ENCODE measurements at places on chromosomes 3 and 15. TPM values are rescaled to one million over a fixed set of nuclear protein-coding genes. Genes with fewer than 3 reads are reported as not detected.

- H3K4me1 ChIP-seq, result no peaks in the 10 kb centered on the region
- no peak overlapping the region for H3K27ac ChIP-seq
- no peaks in the 10 kb centered on the region for H3K27me3 ChIP-seq
- H3K4me3 ChIP-seq, result no peak overlapping the region
- DNase-seq, result no peak
Observed at GRCh38 chr3:73784686-73785392, 160.1 kb upstream of the PDZRN3 start.

DNA sequence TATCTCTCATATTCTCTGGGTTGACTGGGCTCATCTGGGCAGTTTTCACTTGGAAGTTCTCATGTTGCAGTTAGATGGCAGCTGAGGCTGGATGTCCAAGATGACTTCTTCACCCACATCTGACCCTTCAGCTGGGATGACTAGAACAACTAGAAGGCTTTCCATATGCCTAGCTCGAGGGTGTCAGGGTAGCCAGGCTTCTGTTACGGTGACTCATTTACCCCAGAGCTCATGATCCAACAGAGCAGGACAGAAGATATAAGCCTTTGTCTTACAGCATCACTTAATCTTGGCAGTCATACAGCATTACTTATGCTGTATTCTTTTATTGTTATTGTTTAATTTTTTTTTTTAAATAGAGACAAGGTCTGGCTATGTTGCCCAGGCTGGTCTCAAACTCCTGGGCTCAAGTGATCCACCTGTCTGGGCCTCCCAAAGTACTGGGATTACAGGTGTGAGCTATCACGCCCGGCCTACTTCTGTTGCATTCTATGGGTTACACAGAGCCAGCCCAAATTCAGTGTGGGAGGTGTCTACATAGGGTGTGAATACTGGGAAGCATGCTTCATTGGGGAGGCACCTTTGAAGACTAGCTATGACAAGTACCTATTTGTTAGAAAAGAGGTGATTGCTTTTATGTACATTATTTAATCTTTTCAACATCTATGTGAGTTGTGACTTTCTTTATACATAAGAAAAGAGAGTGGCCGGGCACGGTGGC is 10.7 kb downstream of the HMCES start:
- H3K4me3 ChIP-seq, result no peak overlapping the region
- H3K27ac ChIP-seq, result no peak overlapping the region
- no peaks in the 10 kb centered on the region for H3K4me1 ChIP-seq
- no peak for DNase-seq
- H3K36me3 ChIP-seq, result peaks cover 17% of the 10 kb centered on the region
- no peaks in the 10 kb centered on the region for H3K27me3 ChIP-seq

CATSPER2 gene
- 2.1 TPM for total RNA-seq

DNA sequence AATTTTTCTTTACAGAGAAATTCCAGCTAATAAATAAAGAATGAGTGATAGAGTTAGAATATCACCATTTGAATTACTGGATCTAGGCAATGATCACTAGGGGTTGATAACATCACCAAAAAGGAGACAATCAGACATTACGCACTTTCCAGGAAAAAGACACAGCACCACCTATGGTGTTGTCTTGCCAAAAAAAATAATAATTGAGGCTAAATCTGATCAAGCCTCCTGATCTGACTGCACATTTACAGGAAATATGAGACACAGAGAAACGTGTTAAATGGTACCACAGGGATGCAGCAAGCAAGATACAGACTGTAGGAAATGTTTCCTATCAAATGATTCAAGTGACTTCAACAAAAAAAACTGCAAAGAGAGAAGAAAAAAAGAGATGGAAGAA is 92.8 kb downstream of the EOMES start:
- H3K27ac ChIP-seq, result no peak overlapping the region
- H3K4me3 ChIP-seq, result no peak overlapping the region
- H3K4me1 ChIP-seq, result peaks cover 17% of the 10 kb centered on the region
- peaks cover 13% of the 10 kb centered on the region for H3K36me3 ChIP-seq
- no peaks in the 10 kb centered on the region for H3K27me3 ChIP-seq
- no peak for DNase-seq

GRCh38 chr3:52136513-52136912 is 17.7 kb downstream of the POC1A start:
- H3K4me3 ChIP-seq, result no peak overlapping the region
- H3K4me1 ChIP-seq, result no peaks in the 10 kb centered on the region
- H3K36me3 ChIP-seq, result peaks cover 18% of the 10 kb centered on the region
- no peak for DNase-seq

DNA sequence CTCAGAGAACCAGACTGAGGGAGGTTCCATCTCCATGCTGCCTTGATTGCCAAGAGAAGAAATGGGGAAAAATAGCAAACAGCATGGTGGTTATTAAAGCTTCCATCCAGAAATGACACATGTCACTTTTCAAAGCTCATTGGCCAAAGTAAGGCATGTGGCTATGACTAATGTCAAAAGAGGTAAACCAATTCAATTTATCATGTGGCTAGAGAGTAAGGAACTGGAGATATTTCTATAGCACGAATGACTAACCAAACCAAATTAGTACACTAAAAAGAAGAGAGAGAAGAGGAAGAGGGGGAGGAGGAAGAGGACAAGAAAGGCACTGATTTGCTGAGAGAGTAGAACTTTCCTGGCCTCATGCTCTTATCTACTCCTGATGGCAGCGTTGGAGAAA is 115.2 kb upstream of the SLC6A11 start:
- DNase-seq, result no peak
- H3K27me3 ChIP-seq, result peaks cover 100% of the 10 kb centered on the region

GRCh38 chr3:127387119-127387518 is 99.3 kb upstream of the PRR20G start:
- peaks cover 100% of the 10 kb centered on the region for H3K27me3 ChIP-seq
- DNase-seq, result no peak
- H3K36me3 ChIP-seq, result no peaks in the 10 kb centered on the region
- H3K27ac ChIP-seq, result no peak overlapping the region
- peaks cover 8% of the 10 kb centered on the region for H3K4me1 ChIP-seq
- H3K4me3 ChIP-seq, result no peak overlapping the region

GRCh38 chr3:187821616-187822317 is 76.5 kb upstream of the BCL6 start:
- H3K27ac ChIP-seq, result no peak overlapping the region
- no peaks in the 10 kb centered on the region for H3K27me3 ChIP-seq
- no peaks in the 10 kb centered on the region for H3K4me1 ChIP-seq
- DNase-seq, result no peak

CYP1A2 gene
- not detected for total RNA-seq

- H3K4me1 ChIP-seq, result no peaks in the 10 kb centered on the region
- H3K36me3 ChIP-seq, result no peaks in the 10 kb centered on the region
- H3K27me3 ChIP-seq, result peaks cover 13% of the 10 kb centered on the region
- no peak overlapping the region for H3K27ac ChIP-seq
Observed at GRCh38 chr15:78396976-78397375, 41.0 kb upstream of the IREB2 start.

DNA sequence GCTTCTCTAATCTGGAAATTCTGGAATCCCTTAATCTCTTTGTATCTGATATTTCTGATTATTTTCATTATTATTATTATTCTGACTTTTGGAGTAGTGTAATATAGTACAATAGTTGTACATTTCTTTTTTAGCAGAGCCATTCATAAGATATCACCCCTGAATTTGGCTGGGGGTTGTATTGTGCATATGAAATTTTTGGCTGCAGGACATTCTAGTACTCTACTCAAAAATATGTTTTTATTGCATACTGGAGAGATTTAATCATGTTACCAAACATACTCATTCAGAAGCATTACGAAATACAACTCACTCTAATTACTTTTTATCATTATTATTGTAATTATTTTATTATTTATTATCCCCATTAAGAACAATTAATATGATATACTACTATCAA is 589.7 kb upstream of the KCNMB2 start:
- no peaks in the 10 kb centered on the region for H3K36me3 ChIP-seq
- no peak overlapping the region for H3K4me3 ChIP-seq
- H3K27me3 ChIP-seq, result no peaks in the 10 kb centered on the region
- H3K4me1 ChIP-seq, result no peaks in the 10 kb centered on the region

GRCh38 chr3:60055765-60056164 is 1005.9 kb upstream of the CFAP20DC start:
- no peaks in the 10 kb centered on the region for H3K27me3 ChIP-seq
- DNase-seq, result no peak
- no peak overlapping the region for H3K4me3 ChIP-seq
- H3K27ac ChIP-seq, result no peak overlapping the region
- no peaks in the 10 kb centered on the region for H3K36me3 ChIP-seq

GRCh38 chr3:67357610-67358458 is 296.6 kb downstream of the SUCLG2 start:
- H3K36me3 ChIP-seq, result no peaks in the 10 kb centered on the region
- peaks cover 33% of the 10 kb centered on the region for H3K4me1 ChIP-seq
- DNase-seq, result peak; percentile 40
- no peaks in the 10 kb centered on the region for H3K27me3 ChIP-seq
- no peak overlapping the region for H3K4me3 ChIP-seq

GRCh38 chr3:64992530-64993285 is 304.9 kb upstream of the ADAMTS9 start:
- H3K4me1 ChIP-seq, result peaks cover 19% of the 10 kb centered on the region
- H3K36me3 ChIP-seq, result no peaks in the 10 kb centered on the region
- H3K27ac ChIP-seq, result no peak overlapping the region
- no peak overlapping the region for H3K4me3 ChIP-seq
- no peak for DNase-seq

DNA sequence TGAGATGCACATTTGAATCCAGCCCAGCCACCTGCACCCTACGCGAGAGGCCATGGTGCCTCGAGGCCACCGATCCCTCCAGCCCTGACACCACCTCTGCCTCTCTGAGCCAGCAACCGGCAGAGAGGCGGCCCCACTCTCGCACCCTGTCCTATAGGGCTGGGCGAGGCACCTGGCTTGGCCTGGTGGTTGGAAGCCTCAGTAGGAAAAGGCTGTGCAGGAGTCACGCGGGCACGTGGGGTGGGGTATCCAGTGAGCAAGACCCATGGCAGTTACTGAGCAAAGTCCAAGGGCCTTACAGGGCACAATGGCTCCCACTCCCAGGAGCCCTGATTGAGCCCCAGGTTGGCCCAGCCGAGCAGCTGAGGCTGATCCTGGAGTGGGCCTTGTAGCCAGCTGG is 12.4 kb upstream of the DUSP7 start:
- H3K36me3 ChIP-seq, result peaks cover 10% of the 10 kb centered on the region
- peak overlapping the region; percentile 32 for H3K27ac ChIP-seq
- H3K4me3 ChIP-seq, result no peak overlapping the region
- DNase-seq, result no peak
- H3K4me1 ChIP-seq, result peaks cover 3% of the 10 kb centered on the region

TMIE gene
- total RNA-seq, result 0.26 TPM

DAZL gene
- not detected for total RNA-seq

SLC22A13 gene
- total RNA-seq, result 3.5 TPM

PLA2G4E gene
- total RNA-seq, result 0.09 TPM

- no peaks in the 10 kb centered on the region for H3K4me1 ChIP-seq
- no peak overlapping the region for H3K4me3 ChIP-seq
- no peak overlapping the region for H3K27ac ChIP-seq
- no peaks in the 10 kb centered on the region for H3K27me3 ChIP-seq
- DNase-seq, result no peak
- no peaks in the 10 kb centered on the region for H3K36me3 ChIP-seq
Observed at GRCh38 chr3:107881509-107881908, 209.3 kb downstream of the CD47 start.

DNA sequence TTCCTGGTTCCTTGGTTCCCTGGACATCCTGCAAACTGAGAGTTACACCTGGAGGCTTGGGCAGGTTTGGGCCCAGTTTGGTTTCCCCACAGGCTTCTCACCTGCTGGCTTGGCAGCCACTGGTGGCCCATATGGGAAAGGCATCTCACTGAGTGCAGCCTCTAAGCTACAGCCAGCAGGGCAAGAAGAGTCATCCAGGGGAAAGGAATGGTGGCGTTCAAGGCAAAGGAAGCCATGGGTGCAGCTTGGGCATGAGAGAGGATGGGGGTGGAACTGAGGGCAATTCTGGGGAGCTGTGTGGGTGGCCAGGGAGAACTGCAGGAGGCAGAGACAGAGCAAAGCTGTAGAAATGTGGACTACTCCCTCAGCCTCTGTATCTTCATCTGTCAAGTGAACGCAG is 106.4 kb downstream of the EPHB1 start:
- DNase-seq, result no peak
- no peak overlapping the region for H3K4me3 ChIP-seq
- H3K27ac ChIP-seq, result no peak overlapping the region
- no peaks in the 10 kb centered on the region for H3K36me3 ChIP-seq
- no peaks in the 10 kb centered on the region for H3K4me1 ChIP-seq

GRCh38 chr3:78919021-78919755 is 848.6 kb downstream of the ROBO1 start:
- H3K27me3 ChIP-seq, result no peaks in the 10 kb centered on the region
- peak; percentile 1 for DNase-seq
- H3K4me3 ChIP-seq, result no peak overlapping the region
- H3K27ac ChIP-seq, result peak overlapping the region; percentile 87
- peaks cover 14% of the 10 kb centered on the region for H3K4me1 ChIP-seq

DNA sequence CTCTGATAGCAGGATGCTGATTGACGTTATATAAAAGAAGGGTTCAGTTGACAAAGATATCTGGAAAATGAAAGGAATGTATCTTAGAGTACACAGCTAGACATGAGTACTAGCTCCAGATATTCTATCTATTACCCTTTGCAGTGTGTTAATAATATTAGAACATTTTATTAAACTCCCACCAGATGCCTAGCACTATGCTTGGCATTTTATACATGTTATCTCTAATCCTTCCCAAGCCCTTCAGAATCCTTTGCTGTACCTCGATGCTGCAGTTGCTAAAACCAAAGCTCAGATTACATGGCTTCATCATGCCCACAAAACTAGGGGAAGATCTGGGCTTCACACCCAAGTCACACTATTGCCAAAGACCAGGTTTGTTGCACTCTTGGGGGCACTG is 350.1 kb upstream of the AZI2 start:
- H3K4me1 ChIP-seq, result peaks cover 19% of the 10 kb centered on the region
- H3K27ac ChIP-seq, result no peak overlapping the region
- no peak overlapping the region for H3K4me3 ChIP-seq
- DNase-seq, result no peak
- H3K27me3 ChIP-seq, result no peaks in the 10 kb centered on the region

GRCh38 chr15:69424001-69424400 is 9.9 kb downstream of the KIF23 start:
- no peak for DNase-seq
- no peak overlapping the region for H3K4me3 ChIP-seq
- H3K27me3 ChIP-seq, result no peaks in the 10 kb centered on the region
- no peak overlapping the region for H3K27ac ChIP-seq
- H3K4me1 ChIP-seq, result no peaks in the 10 kb centered on the region
- peaks cover 49% of the 10 kb centered on the region for H3K36me3 ChIP-seq

POC1A gene
- total RNA-seq, result 26.4 TPM
